H54 (cell line): ENCODE measurements at places on chromosomes 3 and 15.

DNA sequence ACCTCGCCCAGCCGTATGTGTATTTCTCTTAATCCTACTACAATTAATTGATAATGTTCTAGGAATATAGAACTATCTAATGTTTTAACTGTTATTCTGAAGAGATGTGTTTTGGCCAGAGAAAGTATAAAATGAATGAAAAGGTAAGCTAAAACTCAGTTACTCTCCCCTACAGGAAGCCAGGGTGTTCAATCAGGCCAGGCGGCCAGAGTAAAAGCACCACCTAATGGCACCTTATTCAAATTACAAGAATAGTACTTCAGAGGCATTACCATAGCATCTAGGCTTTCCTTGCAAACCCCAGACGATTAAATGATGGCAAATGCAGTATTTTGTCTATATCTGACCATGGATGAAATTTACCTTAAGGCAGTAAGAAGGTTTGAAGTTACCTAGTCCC, 10.4 kb downstream of the SLC12A8 start:
- no peak for DNase-seq

GRCh38 chr15:68630211-68630555, 51.4 kb downstream of the CORO2B start:
- no peak for DNase-seq

DNA sequence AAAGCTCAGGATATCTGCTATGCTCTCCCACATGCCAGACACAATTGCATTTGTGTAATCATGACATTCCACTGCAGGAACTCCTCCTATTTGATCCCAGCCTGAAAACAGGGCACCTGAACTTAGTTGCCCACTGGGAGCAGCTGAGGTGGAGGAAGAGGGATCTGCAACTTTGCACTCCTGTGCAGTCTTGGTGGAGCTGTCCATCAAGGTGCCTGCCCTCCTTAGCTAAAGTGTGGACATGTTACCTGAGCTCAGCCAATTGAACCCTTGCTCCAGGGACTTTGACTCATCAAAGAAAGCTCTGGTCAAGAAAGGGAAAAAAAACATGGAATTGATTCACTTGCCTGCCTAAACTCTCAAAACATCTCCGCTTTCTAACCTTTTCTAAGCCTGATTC, 33.3 kb upstream of the TUBGCP5 start:
- no peak for DNase-seq

DNA sequence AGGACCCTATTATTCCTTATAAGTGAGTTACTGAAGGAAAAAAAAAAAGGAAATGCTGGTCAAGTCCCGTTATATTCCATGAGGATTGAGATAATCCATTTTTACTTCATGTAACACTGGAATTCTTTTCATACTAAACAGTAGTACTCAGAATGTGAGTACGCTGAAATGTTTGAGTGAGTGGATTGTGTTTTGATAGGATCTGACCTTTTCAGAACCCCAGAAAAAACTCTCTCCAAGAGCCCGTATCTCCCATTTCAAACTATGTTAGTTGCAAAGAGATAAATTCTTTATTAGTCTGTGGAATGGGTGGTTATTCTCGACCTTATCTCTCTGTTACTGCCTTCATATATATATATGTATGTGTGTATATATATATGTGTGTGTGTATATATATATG, 2.5 kb upstream of the LPP start:
- DNase-seq = no peak

- DNase-seq = no peak
Observed at GRCh38 chr3:167892205-167892604, 156.7 kb downstream of the SERPINI1 start.

- no peak for DNase-seq
Observed at GRCh38 chr15:29569533-29570092, 252.7 kb downstream of the TJP1 start.

DNA sequence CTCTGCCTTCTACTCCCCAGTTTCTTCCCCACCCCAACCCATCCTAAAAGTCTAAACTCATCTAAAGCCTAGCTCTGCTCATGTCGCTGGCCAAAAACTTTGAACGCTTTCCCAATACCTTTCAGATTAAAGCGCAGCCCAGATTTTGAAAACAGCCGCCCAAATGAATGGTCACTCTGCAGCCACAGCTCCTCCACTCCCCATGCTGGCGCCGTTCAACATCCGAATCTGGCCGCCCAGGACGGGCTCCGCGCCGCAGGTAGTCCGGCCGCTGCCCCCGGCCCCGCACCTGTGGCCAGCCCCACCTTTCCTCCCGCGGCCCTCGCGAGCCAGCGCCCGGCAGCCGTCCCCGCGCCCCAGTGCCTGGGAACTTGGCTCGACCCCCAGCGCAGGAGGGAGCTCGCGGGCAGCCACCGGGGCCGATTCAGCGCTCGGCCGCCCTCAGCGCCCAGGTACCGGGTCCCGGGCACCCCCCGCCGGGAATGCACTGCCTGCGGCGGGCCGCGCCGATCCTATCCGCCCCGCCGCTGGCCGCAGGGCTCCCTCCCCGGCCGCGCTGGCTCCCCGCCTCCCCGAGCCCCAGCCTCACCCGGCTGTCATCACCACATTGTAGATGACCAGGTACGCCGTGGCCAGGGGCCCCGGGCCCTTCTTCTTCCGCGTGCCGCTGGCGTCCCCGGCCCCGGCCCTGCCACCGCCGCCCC, 417 bp downstream of the HACD2 start:
- DNase-seq = peak; percentile 13

- DNase-seq = peak; percentile 67
Observed at GRCh38 chr3:13141991-13142412, 68.8 kb upstream of the IQSEC1 start.

DNA sequence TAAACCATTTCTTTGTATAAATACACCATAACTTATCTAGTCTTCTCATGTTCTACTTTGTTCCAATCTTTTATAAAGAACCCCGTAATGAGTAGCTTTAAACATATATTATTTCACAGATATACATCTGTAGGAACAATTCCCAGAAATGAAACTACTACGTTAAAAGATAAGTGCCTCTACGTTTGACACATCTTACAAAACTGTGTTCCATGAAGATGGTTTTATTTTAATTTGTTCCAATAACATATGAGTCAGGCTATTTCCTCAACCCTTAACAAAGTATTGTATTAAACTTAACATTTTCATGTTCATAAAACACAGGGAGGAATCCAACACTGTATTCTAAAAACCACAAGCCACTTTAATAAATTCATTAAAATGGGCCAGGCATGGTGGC, 52.9 kb downstream of the TRPM7 start:
- DNase-seq = no peak

- no peak for DNase-seq
Observed at GRCh38 chr3:13772885-13773745, 106.8 kb downstream of the WNT7A start.

DNA sequence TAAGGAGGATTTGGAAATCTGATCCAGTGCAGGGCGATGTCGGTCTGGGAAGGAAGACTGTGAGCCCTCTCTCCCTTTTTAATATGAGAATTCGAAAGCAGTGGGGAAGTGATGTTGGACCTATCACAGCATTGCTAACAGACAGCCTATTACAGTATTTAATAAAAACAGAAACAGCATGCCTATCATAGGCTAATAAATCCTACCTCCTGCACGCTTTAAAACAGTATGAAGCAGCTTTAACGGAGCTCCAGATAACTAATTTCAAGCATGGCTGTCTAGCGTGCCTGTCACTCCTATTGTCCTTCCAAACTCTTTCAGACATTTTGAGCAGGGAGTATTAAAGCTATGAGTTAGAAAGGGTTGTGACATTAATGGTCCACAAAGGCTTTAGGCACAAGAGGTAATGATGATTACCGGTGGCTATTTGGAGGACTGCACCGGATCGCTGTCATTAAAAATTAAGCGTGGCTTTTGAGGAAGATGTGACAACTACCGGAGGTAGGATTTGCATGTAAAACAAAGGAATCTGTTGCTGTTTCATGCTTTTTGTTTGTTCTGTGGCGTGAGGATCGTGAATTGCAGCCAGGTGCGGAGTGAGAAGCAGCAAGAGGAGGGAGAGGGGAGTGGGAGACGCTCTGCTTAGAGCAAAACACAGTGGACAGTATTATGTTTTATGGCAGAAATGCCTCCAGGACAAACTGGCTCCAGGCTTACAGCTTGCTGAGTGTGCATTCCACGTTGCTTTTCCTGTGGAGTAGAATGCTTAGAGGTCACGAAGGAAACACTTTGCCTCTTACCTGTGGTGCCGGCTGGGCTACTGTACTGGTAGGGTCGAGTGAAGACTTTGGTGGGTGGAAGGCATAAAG, at the start of gene KCNMB2:
TSS of gene KCNMB2 (plus strand) at position 226 of the 869 bp plus-strand sequence.
- DNase-seq = no peak

DNA sequence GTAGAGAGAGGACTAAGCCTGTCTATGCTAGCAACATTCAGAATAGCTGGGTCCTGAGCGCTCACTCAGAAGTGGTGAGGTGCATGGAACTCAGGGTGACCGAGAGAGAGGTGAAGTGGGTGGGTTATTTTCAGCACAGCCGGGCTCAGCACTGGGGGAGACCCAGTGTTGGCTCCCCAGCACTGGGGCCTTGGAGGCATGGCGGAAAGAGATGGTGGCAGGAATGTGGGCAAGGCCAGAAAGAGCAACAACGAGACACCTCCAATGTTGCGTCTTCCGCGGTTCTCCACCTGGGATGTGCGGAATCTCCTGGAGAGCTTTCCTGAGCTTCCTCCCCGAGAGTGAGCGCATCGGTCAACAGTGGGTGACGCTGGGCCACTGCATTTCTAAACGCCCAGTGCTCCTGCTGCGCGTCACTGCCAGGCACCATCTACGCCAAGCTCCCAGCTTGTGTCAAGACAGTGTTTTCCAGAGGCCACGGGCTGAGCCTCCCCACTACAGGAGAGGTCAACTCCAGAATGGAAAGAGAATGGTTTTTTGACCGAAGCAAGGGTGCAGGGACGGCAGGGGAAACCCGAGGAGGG, 148.4 kb downstream of the ADAMTS17 start:
- DNase-seq = no peak

- DNase-seq = no peak
Observed at GRCh38 chr3:30984855-30985749, 90.6 kb upstream of the GADL1 start.

GRCh38 chr15:32867313-32867626, 149.5 kb downstream of the GREM1 start:
- DNase-seq = peak; percentile 32

DNA sequence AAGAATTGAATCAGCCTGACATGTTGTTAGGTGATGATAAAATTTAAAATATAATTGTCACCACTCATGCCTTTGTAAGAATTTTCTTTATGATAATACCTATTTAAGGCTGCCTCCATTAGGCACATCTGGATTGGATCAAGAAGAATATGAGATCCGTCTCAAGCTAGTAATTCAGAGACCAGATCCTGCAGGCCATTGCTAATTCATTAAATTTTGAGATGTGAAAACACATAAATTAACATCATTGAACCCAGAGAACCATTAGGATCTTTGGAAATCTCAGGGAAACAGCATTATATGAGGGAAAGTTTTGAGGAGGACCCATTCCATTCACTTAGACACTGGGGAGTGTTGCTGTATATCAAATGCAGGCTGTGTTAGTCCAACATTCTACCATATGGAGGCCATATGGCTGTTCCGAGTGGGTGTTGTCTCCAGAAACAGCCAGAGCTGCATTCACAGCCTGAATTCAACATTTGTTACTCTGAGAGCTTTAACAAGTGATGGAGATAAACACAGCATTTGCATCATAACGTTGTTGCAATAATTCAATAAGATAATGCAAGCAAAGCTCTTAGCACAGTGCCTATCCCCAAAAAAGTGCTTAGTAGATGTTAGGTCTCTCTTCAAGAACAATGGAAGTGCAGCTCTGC, 67.4 kb downstream of the DTWD1 start:
- DNase-seq = no peak

GRCh38 chr3:195048059-195048905, 222.7 kb downstream of the XXYLT1 start:
- DNase-seq = no peak

GRCh38 chr3:49004352-49005302, 2.6 kb upstream of the WDR6 start:
- DNase-seq = no peak

DNA sequence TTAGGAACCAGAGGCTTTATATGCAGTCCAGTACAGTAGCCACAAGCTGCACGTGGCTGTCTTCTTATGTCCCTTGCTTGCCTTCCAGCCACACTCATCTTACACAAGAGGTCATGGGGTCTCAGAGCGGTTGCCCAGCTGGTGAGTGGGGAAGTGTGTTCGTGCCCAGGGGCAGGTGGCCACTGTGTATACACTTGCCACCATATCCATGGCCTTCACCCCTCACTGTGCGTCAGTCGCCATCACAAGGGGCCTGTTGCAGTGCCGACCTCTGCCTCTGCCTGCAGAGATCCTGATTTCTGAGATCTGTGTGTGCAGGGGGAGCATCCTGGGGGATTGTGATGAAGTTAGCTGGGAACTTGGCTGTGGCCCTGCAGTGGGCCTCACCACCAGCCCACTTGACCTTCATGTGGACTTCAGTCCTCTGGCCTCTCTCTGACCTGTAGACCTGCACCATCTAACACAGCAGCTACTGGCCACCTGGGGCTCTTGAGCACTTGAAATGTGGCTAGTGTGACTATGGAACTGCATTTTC, 43.1 kb upstream of the SACM1L start:
- no peak for DNase-seq

DNA sequence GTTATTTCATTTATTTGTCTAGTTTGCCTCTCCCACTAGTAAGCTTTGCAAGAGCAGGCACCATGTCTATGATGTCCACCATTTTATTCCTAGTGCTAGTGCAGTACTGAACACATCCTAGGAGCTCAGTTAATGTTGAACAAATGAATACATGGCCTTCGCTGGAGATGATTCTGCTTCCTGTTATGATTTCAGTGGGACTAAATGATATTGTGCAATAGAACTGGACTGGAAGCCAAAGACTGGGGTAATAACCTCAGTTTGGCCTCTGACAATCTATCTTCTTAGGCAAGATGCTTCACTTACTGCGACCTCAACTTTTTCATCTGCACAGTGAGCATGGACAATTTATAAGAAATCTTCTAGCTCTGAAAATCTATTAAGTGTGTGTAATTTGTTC, 191.3 kb downstream of the ADAMTSL3 start:
- DNase-seq = no peak

DNA sequence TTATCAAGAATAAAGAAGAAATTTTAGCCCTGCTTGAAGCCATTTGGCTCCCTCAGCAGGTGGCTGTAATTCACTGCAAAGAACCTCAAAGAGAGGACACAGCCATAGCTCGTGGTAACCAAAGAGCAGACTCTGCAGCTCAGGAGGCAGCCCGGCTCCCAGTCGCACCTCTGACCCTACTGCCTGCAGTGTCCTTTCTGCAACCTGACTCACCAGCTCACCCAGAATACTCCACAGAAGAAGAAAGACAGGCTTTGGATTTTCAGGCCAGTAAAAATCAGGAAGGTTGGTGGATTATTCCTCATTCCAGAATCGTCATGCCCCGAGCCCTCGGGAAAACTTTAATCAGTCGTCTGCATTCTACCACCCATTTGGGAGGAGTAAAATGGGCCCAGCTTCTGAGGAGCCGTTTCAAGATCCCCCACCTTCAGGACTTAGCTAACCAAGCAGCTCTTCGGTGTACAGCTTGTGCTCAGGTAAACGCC, 38.6 kb downstream of the ZBTB11 start:
- no peak for DNase-seq

DNA sequence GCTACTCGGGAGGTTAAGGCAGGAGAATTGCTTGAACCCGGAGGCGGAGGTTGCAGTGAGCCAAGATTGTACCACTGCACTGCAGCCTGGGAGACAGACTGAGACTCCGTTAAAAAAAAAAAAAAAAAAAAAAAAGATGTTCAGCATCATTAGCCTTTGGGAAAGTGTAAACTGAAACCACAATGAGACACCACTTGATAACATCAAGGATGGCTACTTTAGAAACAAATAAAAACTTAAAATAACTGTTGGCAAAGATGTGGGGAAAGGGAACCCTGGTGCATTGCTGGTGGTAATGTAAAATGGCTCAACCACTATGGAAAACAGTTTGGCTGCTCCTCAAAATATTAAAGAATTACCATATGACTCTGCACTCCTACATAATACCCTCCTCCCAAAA, 1.9 kb downstream of the LEO1 start:
- DNase-seq = no peak
